ENCODE measurements at places on chromosomes 4 and X.
A peak's percentile ranks its signal among the peaks of the same experiment; 100 is the strongest.

DNA sequence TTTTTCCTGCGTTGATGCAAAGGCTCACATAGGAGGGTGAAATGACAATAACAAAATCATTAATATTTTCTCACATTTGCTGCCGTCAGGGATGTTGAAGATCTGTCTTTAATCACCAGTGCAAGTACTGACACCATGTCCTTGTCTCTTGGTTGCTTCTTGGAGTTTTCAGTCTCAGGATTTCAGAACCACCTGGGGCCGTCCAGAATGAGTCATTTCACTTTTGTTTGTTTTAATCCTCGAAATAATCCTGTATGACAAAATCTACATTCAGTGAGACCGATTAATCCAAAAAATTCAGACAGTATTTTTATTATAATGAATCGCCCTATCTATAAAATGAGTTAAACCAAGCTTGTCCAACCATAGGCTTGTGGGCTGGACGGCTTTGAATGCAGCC, 47.2 kb downstream of the NEIL3 start:
- DNase-seq = no peak

- no peak for DNase-seq
Measured at GRCh38 chr4:16011173-16011572, 48.2 kb upstream of the FGFBP2 start.

GRCh38 chrX:17613979-17614588, 123.2 kb upstream of the SCML1 start:
- DNase-seq = no peak

- DNase-seq = peak; percentile 36
Measured at GRCh38 chrX:47831788-47832187, 4.9 kb upstream of the ZNF81 start.

GRCh38 chrX:96372313-96373046, 312.2 kb upstream of the DIAPH2 start:
- peak; percentile 22 for DNase-seq

- DNase-seq = peak; percentile 23
Measured at GRCh38 chrX:36436361-36436760, 516.8 kb downstream of the CFAP47 start.

- no peak for DNase-seq
Measured at GRCh38 chrX:120731386-120731785, 101.5 kb upstream of the C1GALT1C1 start.

DNA sequence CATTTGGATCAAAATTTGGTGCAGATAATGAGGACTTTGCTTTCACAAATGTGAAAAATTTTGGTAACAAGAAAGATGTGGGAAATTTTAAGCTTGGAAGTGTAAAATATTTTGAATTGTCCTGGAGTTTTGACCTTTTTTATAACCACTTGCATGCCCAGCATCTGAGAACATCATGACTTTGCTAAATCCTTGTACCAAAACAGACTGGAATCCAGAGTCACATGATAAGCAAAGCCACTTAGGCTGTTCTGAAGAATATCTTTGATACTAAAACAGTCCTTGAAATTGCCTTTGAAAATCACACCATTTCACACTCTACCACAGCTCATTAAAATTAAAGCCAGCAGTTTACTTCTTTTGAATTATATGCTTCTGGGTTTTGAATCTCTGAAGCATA, 2.5 kb upstream of the PPM1K start:
- DNase-seq = no peak

GRCh38 chr4:158788516-158788915, 19.7 kb downstream of the FNIP2 start:
- DNase-seq = no peak

GRCh38 chr4:128600996-128601871, 208.3 kb upstream of the JADE1 start:
- peak; percentile 32 for DNase-seq
